ENCODE measurements at places on chromosomes 3 and 15.

DNA sequence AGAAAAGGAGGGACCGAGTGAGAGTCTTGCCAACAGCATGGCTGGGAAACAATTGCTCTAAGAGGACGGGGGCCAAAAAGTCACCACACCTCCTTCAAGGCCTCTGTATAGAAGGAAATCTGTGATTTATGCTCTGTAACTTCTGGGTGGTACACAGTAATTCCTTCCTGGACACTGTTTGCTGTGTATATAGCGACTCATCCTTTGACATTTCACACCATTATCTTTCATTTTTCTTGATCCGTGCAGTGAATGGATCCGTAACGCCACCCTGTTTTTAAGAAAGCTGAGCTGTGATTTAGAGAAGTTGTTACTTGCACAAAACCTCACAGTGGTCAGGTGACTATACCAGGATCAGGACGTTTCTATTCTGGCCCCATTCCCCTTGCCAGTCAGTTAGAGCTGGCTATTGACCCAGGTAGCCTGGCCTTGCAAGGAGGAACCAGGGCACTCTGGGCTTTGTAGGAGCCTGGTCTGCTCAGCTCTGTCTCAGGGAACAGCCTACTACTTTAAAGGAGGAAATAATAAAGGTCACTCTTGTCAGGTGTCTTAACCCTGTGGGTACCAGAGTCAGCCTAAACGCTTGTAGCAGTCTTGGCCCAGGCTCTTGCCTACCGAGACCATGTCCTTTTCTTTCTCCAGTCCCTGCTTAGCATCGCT is 86.5 kb upstream of the MYZAP start:
- no peak for DNase-seq

DNA sequence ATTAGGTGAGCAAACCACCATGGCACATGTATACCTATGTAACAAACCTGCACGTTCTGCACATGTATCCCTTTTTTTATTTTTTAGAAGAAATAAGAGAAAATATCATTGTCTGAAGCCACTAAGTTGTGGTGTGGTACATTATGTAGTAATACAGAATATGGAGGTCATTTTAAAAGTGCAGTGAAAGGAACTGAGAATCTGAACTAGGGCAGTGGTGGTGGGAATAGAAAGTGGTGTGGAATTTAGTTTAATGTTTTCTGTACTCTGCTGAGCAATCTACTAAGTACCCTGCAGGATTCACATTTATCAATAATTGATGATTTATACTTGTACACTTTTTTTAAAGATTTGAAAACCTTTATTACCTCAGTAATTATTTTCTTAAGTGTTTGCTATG is 283.5 kb downstream of the CHL1 start:
- no peak for DNase-seq

- no peak for DNase-seq
Measured at GRCh38 chr15:77002954-77003912, 8.3 kb downstream of the PSTPIP1 start.

- DNase-seq, result no peak
Measured at GRCh38 chr15:73941449-73941848, 15.2 kb downstream of the LOXL1 start.

DNA sequence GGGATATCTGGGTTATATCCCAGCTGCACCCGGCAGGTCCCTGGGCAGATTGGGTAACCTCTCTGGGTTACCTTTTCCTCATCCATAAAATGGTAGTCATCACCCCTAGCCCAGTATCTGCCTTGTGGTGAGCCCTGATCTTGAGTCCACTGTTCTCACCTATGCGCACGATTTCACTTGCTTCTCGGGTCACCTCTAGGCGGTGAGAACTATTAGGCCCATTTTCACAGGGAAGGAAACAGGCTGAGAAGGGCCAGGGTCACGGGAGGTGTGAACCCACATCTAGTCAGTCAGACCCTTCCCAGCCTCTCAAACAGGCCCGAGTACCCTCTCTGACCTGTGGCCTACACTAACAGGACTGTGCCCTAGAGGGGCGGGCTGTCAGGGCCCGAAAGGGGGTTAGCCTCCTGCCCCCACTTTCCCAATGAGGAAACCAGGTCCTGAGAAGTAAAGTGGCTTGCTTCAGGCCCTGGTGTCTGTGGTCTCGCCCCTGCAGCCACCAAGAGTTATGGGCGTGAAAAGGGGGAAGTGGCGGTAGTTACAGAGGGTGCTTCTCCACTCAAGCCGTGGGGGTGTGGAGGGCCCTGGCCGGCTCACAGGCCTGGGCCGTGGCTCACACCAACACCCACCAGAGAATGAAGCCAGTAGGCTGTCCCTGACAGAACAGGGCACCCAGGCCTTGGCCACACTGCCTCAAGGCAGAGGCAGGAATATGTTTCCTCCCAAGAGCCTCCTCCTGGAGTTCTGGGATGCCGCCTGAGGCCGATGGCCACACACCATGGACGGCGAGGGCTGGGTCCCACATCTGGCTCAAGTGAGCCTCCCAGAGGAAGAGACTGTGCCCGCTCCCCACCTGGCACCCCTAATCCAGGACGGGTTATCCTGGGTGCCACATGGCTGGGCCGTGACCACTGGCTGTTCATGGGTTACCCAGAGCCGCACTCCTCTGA is 19.5 kb downstream of the PSTPIP1 start:
- DNase-seq, result no peak

DNA sequence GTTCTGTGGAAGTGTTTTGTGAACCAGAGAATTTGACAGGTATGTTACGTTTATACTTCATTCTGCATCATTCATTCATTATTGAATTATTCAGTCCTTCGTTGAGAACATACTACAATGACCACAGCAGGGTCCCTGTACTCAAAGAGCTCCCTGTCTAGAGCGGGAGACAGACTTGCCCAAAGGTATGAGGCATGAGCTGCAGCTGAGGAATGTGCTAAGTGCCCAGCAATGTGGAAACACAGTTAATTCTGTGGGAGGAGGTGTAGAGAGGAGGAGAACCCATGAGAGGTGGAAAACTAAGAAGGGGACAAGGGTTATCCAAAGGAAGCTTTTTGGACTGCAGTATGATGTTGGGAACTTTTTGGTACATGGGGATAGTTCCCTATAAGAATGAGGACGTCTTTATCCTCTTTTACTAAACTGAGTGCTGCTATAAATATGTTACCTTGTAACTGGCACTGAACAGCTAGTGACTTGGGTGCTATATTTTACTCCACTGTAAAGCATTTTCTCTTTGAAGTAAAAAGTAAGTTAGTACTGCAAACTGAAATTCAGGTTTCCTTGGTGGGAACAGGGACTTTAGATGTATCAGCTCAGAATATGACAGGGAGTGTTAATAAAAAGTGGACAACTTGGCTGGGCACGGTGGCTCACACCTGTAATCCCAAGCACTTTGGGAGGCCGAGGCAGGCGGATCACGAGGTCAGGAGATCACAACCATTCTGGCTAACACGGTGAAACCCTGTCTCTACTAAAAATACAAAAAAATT is 5.7 kb downstream of the SMAD3 start:
- no peak for DNase-seq

DNA sequence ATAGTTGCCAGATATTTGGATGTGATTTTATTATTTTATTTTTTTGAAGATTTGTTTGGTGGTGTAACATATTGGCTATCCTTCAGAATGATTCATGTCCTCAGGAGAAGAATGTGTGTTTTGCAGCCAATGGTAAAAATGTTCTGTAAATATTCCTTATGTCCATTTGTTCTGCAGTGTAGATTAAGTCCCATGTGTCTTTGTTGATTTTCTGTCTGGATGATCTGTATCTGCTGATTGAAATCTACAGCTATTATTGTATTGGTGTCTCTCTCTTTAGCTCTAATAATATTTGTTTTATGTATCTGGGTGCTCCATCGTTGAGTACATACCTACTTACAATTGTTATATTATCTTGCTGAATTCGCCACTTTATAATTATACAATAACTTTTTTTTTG is 1641.7 kb downstream of the OTOL1 start:
- DNase-seq, result no peak

DNA sequence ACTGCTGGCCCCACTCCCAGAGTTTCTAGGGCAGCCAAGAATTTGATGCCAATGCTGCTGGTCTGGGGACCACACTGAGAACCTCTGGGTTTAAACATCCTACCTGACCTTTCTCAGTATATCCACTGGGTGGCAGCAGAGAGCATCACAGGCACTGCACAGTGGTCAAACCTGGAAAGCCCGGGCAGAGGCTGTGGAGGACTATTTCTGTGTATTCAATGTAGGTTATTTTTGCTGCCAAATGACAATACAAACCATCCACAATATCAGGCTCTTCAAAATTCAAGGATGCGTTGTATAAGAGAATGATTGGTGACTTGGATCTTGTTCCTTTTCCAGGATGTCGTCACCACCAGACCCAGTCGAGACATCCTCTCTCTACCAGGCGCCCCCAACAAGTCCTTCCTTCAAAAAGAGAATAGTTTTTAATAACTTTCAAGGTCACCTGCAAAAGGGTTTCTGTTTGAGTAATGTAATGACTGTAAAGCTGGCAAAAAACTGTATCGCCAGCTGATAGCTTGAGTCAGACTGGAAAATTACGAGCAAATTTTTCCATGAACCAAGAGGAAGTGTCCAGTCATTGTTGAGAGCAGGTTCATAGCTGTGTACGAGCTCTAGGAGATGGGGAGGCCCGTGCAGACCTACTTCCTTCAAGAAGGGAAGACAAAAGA is 30.5 kb upstream of the MYZAP start:
- no peak for DNase-seq

- no peak for DNase-seq
Measured at GRCh38 chr3:63474828-63475518, 177.5 kb upstream of the SNTN start.

DNA sequence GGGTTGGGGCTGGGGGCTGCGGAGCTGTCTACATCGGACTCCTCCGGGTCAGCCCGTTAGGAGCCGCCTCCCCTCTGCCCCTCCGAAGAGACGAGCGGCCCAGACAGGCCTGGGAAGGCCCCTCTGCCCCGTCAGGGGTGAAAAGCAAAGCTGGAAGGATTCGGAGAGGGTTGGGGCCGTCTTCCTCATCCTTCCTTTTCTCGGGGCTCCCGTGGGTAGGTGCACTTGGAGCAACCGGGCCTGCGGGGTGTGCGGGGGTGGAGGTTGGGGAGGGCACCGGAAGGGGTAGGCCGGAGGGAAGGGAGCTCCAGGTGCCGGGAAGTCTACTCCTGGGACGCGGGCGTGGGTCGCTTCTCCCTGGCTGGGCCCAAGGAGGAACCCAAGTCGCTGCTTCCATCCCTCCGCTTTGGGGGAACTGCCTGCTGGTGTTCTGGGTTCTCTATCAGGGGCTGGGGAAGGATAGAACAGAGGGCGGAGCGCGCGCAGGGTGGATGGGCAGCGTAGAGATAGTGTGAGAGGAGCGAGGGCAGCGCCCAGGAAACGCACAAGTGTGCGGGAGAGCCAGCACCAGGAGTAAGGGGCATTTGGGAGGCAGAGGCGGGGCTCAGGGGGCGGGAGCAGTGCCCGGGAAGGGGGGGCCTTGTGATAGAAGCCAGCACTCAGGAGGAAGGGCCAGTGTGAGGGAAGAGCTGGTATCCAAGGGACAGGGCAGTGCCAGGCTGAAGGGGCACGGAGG is 590 bp downstream of the POLR2H start:
- DNase-seq, result no peak

- no peak for DNase-seq
Measured at GRCh38 chr3:187798126-187798525, 52.9 kb upstream of the BCL6 start.

DNA sequence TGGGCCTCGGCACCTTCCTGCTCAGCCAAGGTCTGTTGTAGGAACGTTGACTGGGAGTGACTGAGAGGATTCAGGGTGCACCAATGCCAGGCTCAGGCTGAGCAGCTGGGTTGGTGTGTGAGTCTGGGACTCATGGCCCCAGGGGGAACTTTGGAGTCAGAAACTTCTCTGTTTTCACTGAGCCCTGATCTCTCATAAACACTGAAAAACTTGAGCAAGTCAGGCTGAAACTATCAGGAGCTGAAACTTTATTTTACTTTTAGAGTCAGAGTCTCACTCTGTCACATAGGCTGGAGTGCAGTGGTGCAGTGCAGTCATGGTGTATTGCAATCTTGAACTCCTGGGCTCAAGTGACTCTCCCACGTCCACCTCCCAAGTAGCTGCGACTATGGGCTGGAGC is 3.0 kb downstream of the TRAK1 start:
- no peak for DNase-seq

- DNase-seq, result no peak
Measured at GRCh38 chr3:133468251-133468721, 68.4 kb downstream of the BFSP2 start.

- DNase-seq, result no peak
Measured at GRCh38 chr15:29593629-29594028, 228.6 kb downstream of the TJP1 start.

DNA sequence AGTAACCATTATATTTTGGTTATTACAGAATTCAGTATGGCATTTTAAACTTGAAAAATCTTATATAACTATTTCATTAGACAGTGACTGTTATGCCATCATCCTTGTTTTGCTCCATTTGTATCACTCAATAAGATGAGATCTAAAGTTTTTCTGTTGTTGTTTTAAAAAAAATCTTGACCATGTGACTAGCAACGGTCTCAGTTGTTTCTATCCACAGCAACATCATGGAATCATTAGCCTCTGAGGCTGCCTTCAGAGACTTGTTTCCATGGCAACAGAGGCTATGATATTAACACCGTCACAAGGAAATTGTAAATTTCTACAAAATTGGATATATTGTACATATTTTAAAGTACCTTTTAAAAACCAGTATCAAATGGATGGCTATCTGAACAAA is 129.8 kb downstream of the DLG1 start:
- peak; percentile 57 for DNase-seq

DNA sequence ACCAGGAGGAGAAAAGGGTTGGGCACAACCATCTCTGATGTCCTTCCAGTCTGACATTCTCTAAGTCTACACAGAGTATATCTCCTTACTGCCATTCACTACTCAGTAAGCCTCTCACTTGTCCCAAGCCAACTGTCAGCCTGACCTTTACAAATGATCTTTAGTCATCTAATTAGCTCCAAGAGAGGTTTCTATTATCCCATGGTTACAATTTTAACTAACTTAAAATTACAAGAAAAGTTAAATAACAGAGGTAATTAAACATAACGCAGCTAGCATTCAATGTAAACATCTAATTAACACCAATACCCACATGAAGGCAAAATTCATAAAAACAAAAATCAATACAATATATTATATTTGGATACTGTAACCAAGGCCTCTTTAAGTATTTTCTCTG is 126.9 kb downstream of the LSAMP start:
- no peak for DNase-seq

GRCh38 chr3:67608034-67608433 is 46.4 kb downstream of the SUCLG2 start:
- DNase-seq, result no peak

GRCh38 chr3:133138017-133138416 is 99.8 kb downstream of the TMEM108 start:
- DNase-seq, result no peak

GRCh38 chr3:101454629-101455028 is 58.4 kb downstream of the SENP7 start:
- no peak for DNase-seq

DNA sequence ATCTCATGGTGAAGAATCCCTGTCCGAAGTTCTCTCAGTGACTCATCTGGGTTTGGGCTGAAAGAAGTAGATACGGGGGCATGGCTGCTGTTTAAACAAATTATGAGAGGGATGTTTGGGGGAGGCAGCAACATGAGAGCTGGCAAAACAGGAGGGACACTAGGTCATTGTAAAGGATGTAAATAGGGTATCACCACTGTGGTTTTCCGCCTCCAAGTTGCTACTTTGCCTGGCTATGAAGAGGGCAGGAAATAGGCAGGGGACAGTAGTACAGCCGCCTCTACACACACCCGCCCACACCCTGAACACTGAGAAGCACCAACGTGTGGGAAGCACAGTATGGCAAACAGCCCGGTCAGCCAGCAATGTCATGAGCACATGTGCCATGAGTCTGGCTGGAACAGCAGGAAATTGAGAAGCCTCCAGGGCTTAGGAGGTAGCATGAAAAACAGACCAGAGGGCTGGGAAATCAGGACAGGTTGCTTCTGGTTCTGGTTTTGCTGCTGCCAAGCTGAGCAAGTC is 17.1 kb downstream of the HEXA start:
- peak; percentile 54 for DNase-seq
